ENCODE measurements at places on chromosomes 3 and 15. TPM values are rescaled to one million over a fixed set of nuclear protein-coding genes. Genes with fewer than 3 reads are reported as not detected.

TRIM42 gene
- not detected for total RNA-seq

MCF2L2 gene
- total RNA-seq, result 0.84 TPM

FANCD2OS gene
- not detected for total RNA-seq

RTP1 gene
- total RNA-seq, result not detected

CAPN3 gene
- 16.1 TPM for total RNA-seq

FAM81A gene
- total RNA-seq, result 10.3 TPM

GRCh38 chr15:57849317-57849716 lies 142.8 kb downstream of the POLR2M start:
- no peak for DNase-seq

- no peak for DNase-seq
Measured at GRCh38 chr3:65778968-65779367, 259.8 kb downstream of the MAGI1 start.

DNA sequence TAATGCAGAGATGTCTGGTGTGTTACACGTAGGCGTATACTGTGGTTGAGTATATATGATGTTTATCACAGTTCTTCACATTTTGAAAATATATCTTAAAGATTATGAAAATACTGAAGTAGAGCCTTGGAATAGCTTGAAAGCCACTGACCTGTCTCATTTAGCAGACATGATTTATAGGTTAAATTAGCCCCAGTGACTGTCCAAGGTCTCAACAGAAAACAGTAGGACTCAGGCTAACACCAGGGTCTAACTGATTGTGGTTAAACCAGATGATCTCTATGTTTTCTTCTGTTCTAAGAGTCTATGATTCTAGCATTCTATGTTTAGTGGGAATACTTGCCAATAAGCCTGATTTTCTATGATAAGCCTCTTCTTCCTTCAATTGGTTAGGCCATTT lies 166.4 kb upstream of the NR2E3 start:
- no peak for DNase-seq

DNA sequence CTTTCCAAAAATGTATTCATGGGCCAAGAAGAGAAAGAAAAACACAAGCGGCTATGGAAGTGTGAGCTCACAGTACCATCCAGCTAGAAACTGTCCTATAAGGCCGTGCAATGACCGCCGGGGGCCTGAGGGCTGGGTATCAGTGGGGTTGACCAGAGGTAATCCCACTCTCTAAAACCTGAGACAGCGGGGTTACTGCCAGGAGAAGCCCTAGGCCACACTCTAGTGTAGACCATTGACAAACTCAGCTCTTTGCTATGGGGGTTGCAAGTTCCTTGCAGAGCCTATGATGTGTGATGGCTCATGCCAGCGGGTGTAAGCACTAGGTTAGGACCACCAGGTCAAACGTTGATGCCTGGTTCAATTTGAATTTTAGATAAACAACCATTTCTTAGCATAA lies 25.9 kb upstream of the SLCO2A1 start:
- no peak for DNase-seq

DNA sequence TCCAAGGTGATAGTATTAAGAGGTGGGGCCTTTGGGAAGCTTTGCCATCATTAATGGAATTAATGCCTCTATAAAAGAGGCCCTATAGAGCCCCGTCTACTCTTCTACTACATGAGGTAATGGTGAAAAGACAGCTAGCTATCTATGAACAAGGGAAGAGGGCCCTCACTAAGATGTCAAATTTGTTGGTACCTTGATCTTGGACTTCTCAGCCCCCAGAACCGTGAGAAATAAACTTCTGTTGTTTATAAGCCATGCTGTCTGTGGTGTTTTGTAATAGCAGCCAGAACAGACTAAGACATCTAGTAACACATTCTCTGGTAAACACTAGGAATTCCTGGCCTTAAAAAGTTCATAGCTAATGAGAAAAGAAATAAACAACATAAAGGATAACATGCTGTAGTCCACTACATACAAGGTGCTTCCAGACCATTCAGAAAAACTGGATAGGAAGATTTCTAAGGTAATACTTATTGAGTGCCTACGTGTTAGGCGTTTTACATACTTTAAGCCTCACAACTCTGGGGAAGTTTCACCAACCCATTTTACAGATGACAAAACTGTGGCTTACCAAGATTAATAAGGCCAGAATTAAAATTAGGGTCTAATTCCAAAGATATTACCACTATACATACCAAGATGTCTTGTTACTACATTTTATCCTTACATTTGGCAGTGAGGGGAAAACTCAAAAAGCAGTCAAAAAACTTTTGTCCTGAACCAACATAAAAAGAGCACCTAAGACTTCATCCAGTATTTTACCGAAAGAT lies 3.2 kb downstream of the UBE3A start:
- no peak for DNase-seq

DNA sequence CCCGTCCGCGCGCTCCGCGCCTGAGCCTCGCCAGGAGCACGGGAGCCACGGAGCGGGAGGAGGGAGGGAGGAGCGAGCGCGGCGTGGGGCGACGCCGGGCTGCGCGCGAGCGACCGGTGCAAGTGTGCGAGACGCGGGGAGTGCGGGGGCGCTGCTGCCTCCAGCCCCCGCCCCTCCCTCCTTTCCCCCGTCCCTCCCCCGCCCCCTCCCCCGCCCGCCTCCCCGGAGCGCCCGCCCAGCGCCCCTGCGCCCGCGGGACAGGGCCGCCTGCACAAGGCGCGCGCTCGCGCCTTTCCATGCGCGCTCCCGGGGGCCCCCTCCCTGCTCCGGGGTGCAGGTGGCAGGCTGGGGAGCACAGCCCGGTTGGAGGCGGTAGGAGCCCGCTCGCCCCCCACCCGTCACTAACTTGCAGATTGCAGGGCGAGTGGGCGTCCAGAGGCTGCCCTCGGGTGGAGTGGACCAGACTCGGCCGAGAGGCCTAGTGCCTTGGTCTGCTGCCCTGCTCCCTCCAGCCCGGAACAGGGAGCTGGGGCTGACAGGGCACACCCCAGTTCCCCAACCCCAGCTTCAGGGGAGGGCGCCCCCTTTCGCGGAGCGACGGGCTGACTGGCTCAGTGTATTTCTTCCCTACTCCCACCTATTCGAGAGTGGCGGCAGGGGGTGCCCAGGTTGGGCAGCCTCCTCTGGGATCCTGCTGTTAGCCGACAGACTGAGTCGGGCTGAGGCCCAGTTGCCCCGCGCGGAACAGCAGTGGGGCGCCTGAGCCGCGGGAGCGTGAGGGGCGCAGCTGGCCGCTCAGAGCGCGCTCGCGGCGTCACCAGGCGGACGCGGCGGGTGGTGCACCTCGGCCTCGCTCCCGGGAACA lies at the start of gene WNT7A:
Gene WNT7A, minus strand, starts transcription at position 126 of the 865 bp plus-strand sequence. CDS start 255 bp downstream, outside the sequence.
- no peak for DNase-seq

DNA sequence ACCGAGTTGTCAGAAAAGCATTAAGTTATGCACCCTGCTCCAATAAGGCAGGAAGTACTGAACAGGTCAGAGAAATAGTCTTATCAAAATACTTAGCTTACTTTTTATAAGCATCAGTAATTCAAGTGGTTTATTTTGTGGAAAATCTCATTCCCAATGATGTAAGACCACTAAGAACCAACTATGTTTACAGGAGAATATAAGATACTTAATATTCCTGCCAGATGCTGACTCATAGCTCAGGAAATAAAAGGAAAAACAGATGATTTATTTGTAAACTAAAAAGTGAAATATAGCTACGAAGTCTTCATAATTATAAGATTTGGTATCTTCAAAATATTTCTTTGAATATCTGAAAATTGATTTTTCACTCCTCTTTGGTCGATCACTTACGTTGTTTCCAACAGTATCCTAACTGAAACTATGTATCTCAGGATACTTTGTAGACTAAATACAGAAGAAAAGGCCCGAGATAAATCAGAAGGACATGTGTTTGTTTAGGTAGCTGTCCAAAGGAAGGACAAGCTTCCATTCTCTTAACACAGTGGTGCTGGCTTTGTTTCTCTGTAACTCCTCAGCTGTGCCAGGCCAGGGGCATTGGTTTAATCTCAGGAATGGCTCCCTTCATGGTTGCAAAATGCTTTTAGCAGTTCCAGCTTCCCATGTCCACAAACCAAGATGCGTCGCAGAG lies 295.8 kb downstream of the GBE1 start:
- DNase-seq, result no peak

GRCh38 chr3:106088304-106088703 lies 219.5 kb upstream of the CBLB start:
- no peak for DNase-seq

DNA sequence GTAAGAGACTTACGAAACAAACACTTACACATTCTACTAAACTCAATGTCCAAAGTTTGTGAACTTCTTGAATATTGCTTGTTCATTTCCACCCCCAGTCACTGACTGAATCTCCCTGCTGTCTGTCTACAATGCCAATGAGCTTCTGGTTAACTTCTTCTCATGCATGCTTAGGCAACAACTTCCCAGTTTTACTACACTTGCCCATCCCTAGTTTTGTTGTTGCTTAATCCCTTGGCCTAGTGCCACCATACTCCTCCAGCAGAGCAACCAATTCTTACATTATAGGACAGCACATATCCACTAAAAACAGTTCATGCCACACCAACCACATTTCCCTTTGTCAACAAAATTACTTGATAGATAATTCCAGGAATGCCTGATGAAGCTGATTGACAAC lies 40.9 kb upstream of the CCR2 start:
- DNase-seq, result no peak

Measured in mucosa of descending colon (tissue), 3 donors.